Dorsolateral prefrontal cortex (tissue), 122 donors: ENCODE measurements at places on chromosomes 3 and 15. TPM values are rescaled to one million over a fixed set of nuclear protein-coding genes. Genes with fewer than 3 reads are reported as not detected.
A peak's percentile ranks its signal among the peaks of the same experiment; 100 is the strongest.

GRCh38 chr3:194654443-194654842 lies 17.5 kb downstream of the LSG1 start:
- DNase-seq: no peak

DNA sequence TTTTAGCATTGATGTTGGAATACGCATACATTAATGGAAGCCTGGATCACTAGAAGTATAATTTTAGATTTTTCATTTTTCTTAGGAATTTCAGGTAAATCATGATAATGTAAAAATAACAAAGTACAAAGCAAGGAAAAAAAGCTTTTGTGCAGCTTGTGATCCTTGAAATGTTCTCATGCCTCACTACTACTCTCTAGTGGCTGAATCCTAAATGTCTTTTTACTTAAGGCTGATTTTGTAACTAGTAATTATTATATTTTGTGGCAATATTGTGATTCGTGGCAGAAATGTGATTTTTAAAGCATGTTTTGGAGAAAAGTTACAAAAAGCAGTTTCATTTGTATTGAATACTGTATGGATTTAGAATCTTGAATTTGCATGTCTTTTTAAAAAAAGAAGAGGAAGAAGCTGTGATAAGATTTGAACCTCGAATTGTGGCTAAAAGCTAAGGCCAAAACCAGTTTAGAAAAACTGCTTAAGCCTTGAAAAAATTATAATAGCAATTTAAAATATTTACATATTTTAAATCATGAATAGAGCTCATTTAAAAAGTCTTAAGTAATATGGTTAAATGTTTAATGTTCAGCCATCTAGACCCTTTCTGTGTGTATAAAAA lies 39.0 kb downstream of the U2SURP start:
- no peak for DNase-seq

- peak; percentile 38 for DNase-seq
Observed at GRCh38 chr3:50255251-50255615, 13.7 kb upstream of the SEMA3B start.

GRCh38 chr3:175778994-175779393 lies 919.9 kb downstream of the NAALADL2 start:
- no peak for DNase-seq

GRCh38 chr15:82111918-82112317 lies 66.1 kb upstream of the MEX3B start:
- no peak for DNase-seq

GRCh38 chr3:59234884-59235633 lies 185.2 kb upstream of the CFAP20DC start:
- DNase-seq: no peak

DNA sequence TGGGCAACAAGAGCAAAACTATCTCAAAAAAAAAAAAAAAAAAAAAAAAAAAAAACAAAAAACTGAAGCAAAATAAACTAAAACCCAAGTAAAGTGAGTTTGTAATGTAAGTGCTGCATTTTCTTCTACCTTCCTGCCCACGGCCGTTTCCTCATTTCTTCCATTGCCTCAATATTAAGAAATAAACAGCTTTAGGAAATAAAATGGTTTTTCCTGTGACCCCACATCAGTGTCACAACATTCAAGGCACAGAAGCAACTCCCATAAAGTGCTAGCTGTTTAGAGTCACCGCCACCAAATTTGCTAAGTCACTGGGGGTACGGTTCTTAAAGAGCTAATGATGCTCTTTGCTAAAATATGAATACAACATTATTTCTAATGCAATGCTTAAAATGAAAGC lies 3.3 kb downstream of the PKM start:
- no peak for DNase-seq

- DNase-seq: no peak
Observed at GRCh38 chr15:39574427-39574826, 6.5 kb upstream of the THBS1 start.

DNA sequence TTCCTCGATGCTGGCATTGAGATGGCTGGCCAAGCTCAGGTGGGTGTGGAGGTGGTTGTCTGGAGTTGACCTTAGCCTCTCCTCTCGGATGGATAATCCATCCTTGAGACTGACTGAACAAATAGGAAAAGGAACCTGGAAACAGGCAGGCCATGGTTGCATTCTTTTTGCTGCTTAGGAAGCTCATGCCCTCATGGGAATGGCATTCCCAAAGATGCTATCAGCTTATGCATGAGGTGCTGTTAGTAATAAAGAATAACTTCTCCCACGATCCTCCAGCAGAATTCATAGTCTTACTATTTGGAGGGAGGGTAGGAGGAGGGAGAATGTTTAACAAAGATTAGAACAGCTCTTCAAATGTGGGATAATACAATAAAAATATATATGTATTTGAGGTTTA lies 303.0 kb upstream of the TPM1 start:
- no peak for DNase-seq

DNA sequence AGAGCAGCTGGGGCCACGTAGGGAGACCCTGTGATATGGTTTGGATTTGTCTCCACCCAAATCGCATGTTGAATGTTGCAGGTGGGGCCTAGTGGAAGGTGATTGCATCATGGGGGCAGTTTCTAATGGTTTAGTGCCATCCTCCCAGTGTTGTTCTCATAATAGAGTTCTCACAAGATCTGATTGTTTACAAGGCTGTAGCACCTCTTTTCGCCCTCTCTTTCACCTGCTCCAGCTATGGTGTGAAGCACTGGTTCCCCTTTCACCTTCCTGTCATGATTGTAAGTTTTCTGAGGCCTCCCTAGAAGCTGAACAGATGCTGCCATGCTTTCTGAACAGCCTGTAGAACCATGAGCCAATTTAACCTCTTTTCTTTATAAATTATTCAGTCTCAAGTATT lies 198.9 kb upstream of the CBLB start:
- no peak for DNase-seq

- no peak for DNase-seq
Observed at GRCh38 chr3:36894914-36895313, 49.9 kb downstream of the TRANK1 start.

DNA sequence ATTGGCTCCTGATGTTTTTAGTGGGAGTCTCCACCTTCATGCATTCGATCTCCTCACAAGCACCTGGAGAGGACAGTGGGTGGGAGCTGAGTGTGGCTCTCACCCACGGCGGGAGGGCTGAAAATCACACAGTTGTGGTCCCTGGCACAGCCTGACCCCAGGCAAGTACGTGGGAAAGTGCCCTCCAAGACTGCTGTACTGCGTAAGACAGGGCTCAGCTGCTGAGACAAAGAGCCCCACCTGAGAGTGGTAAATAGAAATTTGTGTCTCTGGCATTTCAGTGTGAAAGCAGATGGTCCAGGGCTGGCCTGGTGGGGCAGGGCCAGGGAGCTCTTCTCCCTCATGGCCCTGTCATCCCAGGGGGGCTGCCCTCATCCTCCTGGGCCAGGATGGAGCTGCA lies 77.4 kb upstream of the IQSEC1 start:
- no peak for DNase-seq

GRCh38 chr15:74011610-74012009 lies 17.1 kb downstream of the PML start:
- DNase-seq: no peak

DNA sequence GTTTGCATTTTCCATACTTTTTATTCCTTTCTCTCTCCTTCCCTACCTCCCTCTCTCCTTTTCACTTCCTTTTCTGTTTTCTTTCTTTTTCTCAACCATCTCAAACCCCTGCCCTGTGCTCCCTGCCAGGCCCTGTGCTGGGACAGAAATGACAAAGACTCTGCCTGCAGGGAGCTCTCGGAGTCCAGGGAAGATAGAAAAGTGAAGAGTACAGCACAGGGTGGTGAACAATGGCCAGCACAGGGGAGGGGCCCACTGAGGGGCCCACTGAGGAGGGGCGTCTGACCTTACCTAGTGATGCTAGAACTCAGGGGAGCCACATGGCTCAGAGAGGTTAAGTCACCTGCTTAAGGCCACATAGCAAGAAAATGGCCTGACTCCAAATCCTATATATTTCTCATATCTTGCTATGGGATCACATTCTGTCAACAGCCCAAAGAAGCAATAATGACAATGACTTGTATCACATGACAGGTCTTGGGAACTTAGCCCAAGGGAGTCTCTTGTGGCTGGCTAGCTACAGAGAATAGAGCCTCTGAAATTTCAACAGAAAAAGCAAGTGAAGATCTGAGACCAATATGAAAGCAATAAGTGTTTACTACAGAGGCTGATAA lies 44.3 kb upstream of the ATP2B2 start:
- no peak for DNase-seq

- no peak for DNase-seq
Observed at GRCh38 chr3:60636846-60637245, 614.4 kb downstream of the FHIT start.

OSBPL10 gene
- 45.1 TPM for total RNA-seq

EAF2 gene
- 21.7 TPM for total RNA-seq

ADAMTSL3 gene
- total RNA-seq: 11.2 TPM

ECE2 gene
- total RNA-seq: 17.8 TPM

CISH gene
- 0.29 TPM for total RNA-seq
